ENCODE measurements at places on chromosomes 12 and 14.
A peak's percentile ranks its signal among the peaks of the same experiment; 100 is the strongest.

GRCh38 chr12:94674835-94675234 lies 24.5 kb upstream of the TMCC3 start:
- DNase-seq: no peak

GRCh38 chr14:71094722-71095121 lies 187.5 kb downstream of the PCNX1 start:
- DNase-seq: no peak

- DNase-seq: no peak
Observed at GRCh38 chr12:125773033-125773640, 707.9 kb downstream of the AACS start.

- no peak for DNase-seq
Observed at GRCh38 chr14:24098927-24099813, 5.1 kb downstream of the PCK2 start.

GRCh38 chr12:113086249-113087164 lies 30.0 kb downstream of the DTX1 start:
- DNase-seq: peak; percentile 21

DNA sequence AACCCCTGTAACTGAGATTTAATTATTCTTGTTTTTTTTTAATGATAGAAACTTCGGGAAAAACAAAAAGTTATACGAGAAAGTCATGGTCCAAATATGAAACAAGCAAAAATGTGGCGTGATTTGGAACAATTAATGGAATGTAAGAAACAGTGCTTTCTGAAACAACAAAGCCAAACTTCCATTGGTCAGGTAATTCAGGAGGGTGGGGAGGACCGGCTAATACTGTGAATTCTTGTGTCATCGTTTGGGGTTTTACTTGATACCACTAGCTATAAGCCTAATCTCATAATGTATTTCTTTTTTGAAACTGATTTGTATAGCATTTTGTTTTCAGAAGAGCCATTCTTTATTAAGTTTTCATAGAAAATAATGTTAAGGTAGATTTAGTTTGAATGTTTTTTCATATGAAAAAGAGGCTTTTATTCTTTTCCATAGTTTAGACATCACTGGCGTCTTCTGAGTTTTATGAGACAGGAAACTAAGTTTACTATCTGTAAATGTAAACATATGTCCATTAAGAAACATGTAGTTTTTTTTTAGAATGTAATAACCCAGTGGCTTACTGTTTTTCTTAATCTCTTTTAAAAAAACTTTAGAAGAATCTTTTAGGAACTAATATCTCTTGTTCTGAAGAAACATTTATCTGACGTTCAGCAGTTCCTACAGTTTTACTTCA lies 62.9 kb upstream of the ATP2A2 start:
- no peak for DNase-seq

- DNase-seq: no peak
Observed at GRCh38 chr12:58966939-58967338, 46.6 kb upstream of the LRIG3 start.

DNA sequence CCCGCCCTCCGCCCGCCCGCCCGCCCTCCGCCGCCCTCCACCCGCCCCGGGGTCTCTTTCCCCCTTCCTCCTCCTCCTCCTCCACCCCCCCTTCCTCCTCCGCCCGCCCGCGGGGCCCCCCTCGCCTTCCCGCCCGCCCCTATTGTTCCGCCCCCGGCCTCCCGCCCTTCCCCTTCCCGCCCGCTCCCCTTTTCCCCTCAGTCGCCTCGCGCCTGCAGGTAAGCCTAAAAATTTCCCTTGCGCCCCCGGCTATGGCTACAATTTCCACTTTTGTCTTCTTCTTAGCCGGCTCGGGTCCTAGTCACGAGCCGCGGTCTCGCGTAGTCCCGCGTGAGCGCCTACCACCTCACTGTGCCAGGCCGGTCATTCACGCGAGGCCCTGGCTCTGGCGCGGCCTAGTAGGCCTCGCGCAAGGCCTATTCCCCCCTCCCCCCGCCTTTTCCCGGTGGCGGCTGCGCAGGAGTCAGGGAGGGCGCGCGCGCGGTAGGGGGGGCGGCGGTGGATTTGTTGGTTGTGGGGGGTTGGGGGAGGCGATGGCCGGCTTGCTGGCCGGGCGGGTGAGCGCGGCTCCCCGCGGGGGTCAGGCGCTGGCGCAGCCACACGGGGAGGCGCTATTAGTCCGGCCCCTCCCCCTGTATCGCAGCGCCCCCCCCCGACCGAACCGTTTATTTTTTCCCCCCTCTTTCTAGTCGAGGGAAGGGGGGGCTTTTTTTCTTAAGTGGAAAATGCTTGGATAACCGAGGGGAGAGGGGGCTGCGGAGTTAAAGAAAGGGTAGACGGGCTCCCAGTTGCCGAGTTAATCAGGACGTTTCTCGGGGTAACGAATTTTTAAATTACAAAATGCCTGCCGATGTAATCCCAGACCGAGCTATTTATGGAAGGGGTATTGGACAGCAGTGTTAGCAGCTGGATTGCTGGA lies 516 bp downstream of the PCBP2 start:
- peak; percentile 77 for DNase-seq

DNA sequence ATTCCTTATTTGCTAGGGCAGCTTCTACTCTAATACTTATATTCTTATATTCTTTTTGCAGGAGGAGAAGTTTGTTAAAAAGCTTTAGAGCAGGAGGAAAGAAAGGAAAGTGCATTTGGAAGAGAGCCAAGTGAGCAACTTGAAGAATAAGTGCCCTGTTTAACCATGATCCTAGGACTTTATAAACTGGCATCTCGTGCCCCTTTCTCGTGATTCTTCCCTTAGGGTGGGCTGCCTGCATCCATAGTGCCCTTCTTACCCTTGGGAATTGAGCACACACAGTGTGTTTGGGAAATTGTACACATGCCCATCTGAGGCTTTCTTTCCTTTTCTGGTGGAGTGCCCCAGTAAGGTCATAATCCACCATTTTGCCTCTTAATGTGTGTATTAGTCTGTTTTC lies 141.9 kb downstream of the NUBPL start:
- no peak for DNase-seq

DNA sequence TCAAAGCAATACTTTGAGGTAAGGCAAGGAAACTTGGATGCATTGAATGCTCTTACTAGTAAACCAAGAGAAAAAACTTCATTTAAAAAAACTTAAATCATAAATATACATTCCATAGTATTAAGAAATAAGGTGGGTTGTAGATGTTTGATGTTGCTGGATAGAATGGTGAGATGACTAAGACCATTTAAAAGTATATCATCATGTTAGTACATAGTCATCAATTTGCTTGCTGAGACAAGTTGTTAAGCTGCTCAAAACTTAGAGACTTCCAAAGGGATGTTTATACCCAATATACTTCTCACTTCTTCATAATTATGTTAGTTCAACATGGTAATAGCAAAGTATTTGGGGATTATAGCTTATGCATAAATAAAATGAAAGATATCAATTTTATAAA lies 675.5 kb upstream of the MGAT4C start:
- no peak for DNase-seq

GRCh38 chr12:108804271-108804953 lies 53.0 kb downstream of the SSH1 start:
- no peak for DNase-seq

- no peak for DNase-seq
Observed at GRCh38 chr12:1463073-1463905, 131.1 kb downstream of the FBXL14 start.

DNA sequence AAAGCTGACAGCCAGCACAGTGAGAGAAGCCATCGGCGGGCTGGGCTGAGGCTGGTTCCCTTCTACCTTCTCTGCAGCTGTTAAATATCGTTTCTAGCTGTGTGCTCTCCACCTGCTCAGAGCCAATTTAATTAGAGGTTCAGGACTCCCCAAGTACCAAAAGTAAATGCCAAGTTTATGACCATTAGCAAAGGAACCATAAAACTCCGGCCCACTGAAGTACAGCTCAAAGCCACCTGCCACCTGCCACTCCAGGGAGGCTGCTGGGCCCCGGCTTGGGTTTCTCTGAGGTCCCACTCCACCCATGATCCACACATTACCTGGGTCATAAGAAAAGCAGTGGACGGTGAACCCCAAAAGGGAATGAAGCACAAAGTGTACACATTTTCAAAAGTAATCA lies 272.8 kb downstream of the KSR2 start:
- no peak for DNase-seq

DNA sequence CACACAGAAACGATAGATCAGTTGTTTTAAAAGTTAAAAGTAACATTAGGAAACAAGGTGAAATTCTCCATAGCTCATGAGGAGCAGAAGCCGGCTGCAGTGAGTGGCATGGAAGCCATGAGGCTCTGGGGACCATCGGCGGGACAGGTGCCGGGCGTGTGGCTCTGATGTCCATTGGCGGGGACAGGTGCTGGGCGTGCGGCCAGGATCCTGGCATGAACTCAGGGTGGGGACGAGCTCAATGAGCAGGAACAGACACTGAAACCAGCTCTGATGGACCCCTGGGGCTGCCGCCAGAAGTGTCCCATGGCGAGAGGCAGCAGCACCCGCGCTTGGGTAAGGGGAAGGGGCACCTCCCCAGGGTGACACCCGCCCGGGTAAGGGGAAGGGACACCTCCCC lies 75.1 kb downstream of the NOC4L start:
- DNase-seq: no peak

GRCh38 chr14:99035268-99035667 lies 236.7 kb downstream of the BCL11B start:
- no peak for DNase-seq

DNA sequence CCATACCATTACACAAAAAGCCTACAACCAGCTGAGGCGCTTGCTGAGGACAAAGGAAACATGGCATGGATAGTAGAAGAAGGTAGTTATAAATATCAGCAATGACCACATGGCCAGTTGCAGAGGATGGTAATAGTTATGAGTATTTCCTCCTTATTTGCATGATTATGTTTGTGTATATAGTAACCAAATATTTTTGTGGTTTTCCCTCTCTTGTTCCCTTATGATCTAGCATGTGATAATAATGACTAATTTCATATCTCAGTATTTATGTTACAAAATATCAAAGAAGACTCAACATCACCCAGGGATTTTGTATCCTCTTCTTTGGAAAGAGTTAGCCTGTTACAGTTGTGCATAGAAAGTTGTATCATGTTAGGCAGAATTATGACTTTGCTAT lies 13.5 kb upstream of the CATSPERB start:
- DNase-seq: no peak

- DNase-seq: no peak
Observed at GRCh38 chr14:93045211-93045674, 70.5 kb downstream of the ITPK1 start.

GRCh38 chr12:3130057-3130830 lies 53.1 kb downstream of the TSPAN9 start:
- DNase-seq: no peak

DNA sequence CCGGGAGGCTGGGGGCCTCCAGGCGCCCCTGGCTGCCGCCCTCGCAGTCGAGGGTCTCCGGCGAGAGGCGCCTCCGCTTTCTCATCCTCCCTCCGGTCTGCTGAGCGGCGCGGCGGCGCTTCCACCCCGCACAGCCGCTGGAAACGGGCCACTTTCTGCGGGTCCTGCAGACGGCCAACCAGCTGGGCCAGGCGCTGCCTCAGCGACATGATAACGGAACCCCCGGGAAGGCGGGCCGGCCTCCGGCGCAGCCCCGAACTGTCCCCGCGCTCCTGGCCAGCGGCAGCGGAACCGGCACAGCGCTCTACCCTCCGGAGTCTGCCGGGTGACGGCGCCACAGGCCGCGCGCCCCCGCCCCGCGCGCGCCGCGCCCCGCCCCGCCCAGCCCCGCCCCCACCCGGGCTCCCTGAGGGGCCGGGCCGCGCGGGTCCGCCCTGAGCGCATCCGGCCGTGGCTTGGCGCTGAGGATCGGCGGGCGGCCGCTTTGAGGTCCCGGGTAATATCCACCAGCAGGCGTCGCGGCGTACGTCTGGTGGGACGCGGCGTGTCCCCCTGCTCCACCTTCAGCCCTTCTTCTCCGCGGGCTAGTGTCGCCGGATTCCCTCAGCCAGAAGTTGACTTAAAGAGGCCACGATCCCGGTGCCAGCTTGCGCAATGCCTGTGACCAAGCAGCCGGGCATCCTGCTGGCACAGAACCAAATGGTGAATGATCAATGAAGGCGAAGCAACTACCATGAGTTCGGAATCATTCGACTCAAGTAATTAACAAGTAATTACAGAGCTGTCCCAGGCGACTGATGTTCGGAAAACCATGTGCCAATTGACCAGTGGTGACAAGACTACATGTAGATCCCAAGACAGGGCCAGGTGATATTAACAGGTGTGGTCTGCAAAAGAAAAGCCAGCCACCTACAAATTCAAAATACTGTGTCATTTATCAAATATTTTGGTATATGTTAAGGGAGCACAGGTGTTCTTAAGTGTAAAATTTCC lies at the start of gene SGPP1:
TSS of gene SGPP1 (minus strand) at position 330 of the 993 bp plus-strand sequence. CDS start at position 209, 121 bp downstream.
- DNase-seq: peak; percentile 86

DNA sequence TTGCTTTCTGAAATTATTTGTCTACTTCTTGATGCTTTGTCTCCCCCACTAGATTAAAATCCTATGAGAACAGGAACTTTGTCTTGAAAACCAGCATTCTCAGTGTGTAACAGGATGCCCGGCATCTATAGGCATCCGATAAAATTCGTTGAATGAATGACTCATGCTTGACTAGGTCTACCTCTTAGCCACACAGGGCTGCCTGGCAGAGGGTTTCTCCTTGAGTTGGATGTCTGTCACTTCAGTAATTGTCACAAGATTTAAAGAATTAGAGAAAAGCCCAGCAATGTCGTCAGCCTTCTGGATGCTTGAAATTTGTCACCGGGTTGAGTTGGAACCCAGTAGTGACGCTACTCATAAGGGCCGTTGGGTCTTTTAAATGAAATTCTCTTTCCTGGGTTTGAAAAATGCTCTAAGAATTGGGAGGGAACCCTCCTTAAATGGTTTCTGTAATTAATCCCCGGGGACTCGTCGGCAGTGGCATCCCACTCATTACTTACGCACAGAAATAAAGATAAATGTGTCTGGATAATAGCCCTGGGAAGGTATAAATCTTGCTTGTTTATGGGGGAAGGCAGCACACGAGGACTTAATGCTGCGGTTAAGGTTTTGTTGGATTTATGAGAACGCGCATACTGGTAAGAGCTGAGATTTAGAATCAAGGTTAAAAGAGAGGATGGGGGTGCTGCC lies 194.1 kb downstream of the AACS start:
- DNase-seq: no peak

DNA sequence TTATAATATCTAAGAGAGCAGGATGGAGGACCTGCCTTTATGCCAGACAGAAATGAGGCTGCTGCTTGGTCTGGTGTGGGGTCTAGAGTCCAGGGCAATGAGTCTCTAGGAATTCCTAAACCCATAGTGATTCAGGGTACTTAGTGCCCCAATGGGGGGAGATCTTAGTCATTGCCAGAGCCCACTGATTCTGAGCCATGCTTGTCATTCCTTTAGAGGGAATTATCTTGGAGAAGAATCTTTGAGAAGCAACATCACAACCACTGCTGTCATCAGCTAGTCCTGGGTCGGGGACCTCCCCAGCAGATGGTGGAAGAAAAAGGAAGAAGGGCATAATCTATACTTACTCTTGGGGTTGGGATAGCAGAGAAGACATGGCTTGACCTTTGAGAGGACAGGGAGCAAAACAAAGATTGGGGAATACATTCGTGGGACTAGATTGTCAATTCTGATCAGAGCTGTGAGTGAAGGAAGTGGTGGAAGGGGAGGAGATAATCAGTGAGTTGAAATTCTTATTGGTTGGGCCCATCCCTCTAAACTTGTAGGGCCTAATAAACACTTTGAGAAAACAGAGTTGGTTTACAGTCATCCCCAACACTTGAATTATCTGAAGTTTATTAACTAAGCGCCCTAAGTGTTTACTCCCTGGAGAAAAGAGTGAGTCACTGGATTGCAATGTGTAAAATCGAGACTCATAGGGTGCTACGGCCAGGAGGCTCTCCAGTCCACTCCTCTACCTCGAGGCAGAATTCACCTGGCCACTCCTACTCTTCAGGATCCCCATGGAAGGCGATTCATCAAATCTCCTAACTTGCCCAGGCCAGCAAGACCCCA lies 3.0 kb upstream of the KRT3 start:
- no peak for DNase-seq
